Thoracic aorta (tissue), 2 donors: ENCODE measurements at places on chromosomes 2 and 18.

DNA sequence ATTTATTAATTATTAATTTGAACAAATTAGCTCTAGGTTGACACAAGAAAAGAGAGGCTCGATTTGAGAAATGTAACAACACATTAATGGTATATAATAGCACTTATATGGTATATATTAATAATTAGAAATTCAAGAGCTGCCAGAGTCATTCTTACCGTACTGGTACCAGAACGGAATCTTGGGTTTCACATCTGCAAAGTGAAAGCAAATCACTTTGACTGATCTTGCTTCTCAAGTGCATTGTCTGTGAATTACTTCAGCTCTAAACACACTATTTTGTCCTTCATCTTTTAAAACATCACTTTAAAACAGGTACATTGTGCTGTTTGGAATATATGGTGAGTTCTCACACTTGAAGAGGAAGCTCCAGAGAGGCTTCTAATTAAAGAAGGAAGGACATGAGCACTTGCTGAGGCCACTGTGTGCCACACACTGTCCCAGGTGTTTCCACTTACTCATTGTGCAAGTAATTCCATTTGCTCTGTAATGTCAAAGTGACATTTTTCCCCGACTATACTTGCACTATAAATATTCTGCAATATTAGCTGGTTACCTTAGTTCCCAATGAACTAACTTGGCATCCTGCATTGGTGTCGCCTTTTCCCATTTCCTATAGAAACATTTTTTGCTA, 85.8 kb downstream of the PLA2R1 start:
- no peak for DNase-seq

DNA sequence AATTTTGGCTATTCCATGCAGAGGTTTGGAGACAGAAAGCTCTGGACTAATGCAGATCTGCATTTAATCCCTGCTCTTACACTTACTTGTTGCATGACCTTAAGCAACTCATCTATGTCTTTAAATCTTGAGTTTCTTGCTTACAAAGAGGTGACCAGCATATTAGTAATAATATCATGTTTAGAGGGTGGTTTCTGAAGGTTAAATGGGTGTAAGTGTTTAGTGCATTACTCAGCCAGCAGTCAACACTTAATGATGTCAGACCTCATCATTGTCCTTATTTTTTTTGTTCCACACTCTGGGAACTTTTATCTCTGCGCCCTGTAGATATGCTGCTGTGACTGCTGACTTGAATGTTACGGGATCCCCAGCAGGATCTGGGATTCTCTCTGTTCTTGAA, 1.7 kb downstream of the IL1RL1 start:
- no peak for DNase-seq

GRCh38 chr2:24912523-24912922, 7.5 kb downstream of the ADCY3 start:
- no peak for DNase-seq

GRCh38 chr2:56185582-56186046, 1.8 kb downstream of the CCDC85A start:
- no peak for DNase-seq

GRCh38 chr2:106282462-106283170, 88.5 kb upstream of the UXS1 start:
- DNase-seq, result no peak

- DNase-seq, result no peak
Observed at GRCh38 chr2:45918463-45919159, 267.1 kb downstream of the PRKCE start.

GRCh38 chr2:148702475-148702874, 57.9 kb downstream of the EPC2 start:
- DNase-seq, result no peak

DNA sequence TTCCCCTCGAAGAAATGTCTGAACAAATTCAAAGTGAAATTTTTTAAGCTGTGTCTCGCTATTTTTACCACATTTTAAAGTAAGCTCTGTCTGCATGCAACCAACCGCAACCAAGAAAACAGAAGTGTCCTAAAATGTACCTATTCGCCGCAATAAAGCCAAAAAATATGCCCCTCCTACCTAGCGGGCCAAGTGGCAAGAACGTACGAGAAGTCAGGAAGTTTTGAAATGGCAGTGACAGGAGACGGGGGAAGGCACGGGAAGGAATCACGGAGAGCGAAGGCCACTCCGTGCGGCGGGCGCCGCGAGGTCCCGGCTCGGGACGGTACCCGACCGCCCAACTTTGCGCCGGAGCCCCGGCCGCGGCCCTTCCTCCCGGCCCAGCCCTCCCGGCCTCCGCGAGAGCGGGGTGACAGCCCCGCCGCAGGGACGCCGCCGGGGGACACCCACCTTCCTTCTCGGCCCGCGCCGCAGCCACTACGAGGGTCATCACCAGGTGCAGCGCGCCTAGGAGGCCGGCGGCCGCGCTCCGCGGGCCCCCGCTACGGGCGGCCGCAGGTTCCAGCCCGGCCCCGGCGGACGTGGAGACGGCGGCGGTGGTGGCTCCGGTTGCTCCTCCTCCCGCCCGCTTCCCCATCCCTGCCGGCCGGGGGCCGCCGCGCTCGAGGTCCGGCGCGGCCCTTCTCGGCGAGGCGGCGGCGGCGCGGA, 568 bp downstream of the TMEM131 start:
- no peak for DNase-seq

DNA sequence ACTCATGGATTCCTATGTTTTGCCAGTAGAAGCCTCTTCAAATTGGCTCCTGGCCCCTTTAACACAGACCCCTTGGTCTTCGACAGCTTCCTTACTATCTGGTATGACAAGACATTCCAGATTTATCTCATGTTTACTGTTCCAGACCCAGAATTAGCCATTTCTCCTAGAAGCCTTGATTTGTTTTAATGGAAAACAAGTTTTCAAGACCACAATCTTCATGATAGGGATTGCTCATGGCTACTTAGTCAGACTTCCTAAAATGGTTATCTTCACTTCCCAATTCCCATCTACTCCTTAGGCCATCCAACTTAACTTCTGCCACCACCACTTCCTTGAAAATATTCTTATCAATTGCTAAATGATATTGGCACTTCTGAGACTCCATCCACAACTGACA, 63.2 kb downstream of the TTC32 start:
- DNase-seq, result no peak
